Muscle of leg (tissue), 16 donors: ENCODE measurements at places on chromosomes 12 and 14. TPM values are rescaled to one million over a fixed set of nuclear protein-coding genes. Genes with fewer than 3 reads are reported as not detected.
A peak's percentile ranks its signal among the peaks of the same experiment; 100 is the strongest.

KCNJ8 gene
- 33.3 TPM for polyA plus RNA-seq

WSB2 gene
- 59.5 TPM for polyA plus RNA-seq

IGFBP6 gene
- 76.1 TPM for polyA plus RNA-seq

ZC2HC1C gene
- polyA plus RNA-seq, result 1.5 TPM

SIRT4 gene
- 4.0 TPM for polyA plus RNA-seq

DPPA3 gene
- polyA plus RNA-seq, result not detected

ATF7IP gene
- polyA plus RNA-seq, result 26.5 TPM

DNA sequence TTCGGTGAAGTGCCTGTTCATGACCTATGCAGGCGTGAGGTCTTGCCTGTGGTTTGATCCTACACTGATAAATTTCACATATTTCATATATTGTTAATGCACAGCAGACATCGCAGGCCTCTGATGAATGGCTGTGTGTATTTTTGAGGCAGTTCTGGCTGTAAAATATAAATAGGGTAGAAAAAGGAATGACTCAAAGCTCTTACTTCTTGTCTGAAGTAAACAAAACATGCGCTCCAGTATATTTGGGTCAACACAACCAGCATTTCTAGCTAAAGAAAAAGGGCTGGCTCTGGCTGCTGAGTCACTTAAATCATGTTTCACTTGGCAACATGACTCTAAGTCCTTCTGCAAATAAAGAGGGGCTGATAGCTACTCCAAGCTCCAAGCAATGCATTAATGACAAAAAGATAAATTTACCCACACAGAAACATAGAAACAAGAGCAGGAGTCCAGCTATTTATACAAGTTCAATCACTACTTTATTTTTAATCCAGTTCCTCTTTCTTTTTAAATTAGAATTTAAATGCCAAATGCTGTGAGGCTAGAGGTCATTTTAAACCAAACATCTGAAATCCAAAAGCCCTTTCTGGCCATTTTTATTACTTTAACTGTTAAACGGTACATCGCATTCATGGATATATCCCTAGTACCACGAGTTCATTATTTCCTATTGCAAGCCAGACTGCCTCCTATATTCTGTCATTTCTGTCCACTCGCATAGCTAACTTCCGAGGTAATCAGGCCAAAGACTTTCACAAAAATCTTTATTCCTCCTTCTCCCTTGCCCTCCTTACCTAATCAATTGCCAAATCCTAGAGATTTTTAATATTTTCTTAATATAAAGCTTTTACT, 54.3 kb upstream of the TMCC3 start:
- peak; percentile 90 for DNase-seq

DNA sequence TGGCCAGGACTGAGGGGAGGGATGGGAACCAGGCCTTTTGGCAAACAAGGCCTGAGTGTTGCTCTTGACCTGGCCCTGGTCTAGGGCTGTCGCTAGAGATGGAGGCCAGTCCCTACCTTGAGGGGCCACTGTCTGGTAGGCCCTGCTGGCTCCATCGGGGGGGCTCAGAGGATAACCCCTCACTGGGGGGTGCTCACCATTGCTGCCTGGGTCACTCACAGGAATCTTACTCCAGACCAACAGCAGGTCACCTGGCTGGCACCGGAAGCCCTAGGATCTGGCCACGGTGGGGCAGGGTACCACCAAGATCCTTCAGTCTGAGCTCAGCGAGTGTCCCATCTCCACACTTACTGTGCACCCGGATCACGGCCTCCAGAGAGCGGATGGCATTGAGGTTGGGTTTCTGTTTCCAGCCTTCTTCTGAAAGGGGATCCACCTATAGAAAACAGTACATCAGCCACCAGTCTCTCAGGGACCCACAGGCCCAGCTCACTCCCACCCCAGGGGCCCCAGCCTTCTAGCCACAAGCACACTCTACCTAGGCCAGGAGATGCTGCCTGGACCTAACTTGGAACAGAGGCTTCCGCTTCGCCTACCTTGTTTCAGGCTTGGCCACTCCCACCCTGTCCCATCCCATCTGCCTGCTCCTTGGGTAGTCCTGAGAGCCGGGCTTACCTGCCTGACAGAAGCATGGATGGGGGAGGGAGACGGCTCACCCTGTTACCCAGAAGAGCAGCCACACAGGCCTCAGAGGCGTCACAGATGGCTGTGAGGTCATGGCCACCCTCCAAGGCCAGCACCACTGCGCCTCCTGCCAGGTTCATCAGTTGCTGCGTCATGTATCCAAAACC, 12.2 kb downstream of the SLC48A1 start:
- DNase-seq, result no peak

- DNase-seq, result no peak
These were observed 74.1 kb downstream of the PLXNC1 start for GRCh38 chr12:94222351-94223084.

DNA sequence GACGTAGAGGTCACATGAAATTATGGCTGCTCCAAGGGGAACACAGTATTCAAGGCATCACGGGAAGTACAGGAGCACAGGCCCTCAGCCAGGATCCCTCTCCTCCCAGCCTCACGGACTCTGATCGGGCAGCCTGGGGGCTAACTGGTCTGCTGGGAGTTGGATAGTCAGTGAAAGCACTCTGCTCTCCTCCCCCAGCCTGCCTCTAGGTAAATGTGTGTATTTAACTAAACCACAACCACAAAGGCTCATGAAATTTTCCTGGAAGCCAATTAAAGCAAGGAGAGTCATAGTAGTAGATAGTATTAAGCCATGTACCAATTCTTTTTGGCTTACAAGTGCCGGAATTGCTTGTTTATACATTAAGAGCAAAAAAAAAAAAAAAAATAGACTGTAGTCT, 254.3 kb downstream of the MSRB3 start:
- no peak for DNase-seq

GRCh38 chr12:114780746-114781399, 96.9 kb upstream of the TBX3 start:
- no peak for DNase-seq

GRCh38 chr12:127558361-127558760, 708.6 kb upstream of the TMEM132C start:
- peak; percentile 5 for DNase-seq

- no peak for DNase-seq
These were observed 88.1 kb upstream of the WSCD2 start for GRCh38 chr12:108040947-108041346.

DNA sequence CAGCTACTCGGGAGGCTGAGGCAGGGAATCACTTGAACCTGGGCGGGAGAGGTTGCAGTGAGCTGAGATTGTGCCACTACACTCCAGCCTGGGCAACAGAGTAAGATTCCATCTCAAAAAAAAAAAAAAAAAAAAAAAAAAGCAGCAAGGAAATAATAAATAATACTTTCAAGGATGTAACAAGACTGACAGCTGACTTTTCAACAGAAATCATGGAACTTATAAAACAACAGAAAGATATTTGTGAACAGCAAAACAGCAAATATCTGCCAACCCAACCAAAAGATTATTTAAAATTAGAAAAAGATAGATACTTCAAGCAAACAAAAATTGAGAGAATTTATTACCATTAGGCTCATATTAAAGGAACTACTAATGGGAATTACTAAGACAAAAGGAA, 115.1 kb downstream of the TSHR start:
- no peak for DNase-seq

DNA sequence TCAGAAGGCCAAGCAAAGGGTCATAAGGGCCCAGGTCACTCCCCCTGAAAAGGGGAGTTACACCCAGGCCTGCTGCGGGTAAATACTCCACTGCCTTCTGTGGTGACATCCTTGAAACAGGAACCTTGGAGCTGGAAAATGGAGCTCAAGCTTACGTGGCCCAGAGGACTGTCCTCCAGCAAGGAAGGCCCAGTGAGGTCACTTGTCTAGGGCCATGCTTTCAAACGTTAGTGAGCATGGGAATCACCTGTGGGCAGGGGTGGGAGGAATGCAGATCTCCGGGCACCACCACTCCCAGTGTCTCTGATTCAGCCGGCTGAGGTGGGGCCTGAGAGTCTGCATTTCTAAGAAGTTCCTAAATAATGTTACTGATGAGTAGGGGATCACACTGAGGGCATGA, 140.5 kb upstream of the CCND2 start:
- no peak for DNase-seq

- DNase-seq, result no peak
These were observed 29.6 kb downstream of the SMUG1 start for GRCh38 chr12:54159140-54159539.

DNA sequence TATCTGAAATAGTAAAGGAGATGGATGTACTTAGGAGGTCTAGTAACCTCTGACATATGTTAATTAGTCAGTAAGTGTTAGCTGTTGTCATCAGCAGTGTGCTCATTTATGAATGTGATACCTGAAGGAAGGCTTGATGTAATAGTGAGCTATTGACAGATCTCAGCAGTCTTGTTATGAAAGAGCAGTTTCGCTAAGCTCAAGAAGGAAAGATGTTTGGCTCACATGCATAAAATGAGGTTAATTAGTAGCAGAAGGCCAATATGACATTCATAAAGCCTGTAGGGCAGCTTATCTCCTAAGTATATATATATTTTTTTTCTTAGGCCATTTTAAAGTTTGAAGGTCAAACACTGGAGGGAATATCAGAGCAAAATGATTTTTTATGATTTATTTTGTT, 2.8 kb downstream of the FAM234B start:
- no peak for DNase-seq

DNA sequence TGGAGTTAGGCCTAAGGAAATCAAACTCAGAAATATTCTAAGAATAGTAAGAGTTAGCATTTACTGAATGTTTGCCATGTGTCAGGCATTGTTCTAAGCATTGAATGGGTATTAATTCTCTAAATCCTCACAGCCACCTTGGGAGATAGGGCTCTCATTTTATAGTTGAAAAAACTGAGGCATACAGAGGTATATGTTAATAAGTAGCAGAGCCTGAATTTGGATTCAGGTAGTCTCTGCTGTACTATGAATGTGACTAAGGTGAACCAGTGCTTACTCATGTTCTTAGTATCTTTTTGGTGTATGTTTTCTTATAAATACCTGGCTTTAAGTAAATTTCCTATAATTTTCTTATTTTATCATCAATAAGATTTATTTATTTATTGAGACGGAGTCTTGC, 8.1 kb downstream of the ARF6 start:
- no peak for DNase-seq

- no peak for DNase-seq
These were observed 32.0 kb downstream of the NRXN3 start for GRCh38 chr14:78202163-78202562.

DNA sequence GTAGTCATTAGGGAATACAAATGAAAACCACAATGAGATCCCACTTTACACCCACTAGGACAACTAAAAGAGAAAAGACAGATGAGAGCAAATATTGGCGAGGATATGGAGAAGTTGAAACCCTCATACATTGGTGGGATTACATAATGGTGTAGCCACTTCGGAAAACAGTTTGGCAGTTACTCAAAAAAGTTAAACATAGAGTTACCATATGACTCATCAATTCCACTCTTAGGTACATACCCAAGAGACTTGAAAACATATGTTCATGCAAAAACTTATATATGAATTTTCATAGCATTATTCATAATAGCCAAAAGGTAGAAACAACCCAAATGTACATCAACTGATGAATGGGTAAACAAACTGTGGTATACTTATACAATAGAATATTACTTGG, 27.1 kb downstream of the ALDH1L2 start:
- no peak for DNase-seq
